Panc1 (cell line): ENCODE measurements at places on chromosomes 2 and 18.

GRCh38 chr2:28399289-28399688 is 6.6 kb downstream of the FOSL2 start:
- no peak for DNase-seq

- DNase-seq = no peak
Measured at GRCh38 chr2:16207611-16208010, 267.3 kb downstream of the MYCN start.

- no peak for DNase-seq
Measured at GRCh38 chr2:203787979-203788378, 79.6 kb upstream of the CTLA4 start.

DNA sequence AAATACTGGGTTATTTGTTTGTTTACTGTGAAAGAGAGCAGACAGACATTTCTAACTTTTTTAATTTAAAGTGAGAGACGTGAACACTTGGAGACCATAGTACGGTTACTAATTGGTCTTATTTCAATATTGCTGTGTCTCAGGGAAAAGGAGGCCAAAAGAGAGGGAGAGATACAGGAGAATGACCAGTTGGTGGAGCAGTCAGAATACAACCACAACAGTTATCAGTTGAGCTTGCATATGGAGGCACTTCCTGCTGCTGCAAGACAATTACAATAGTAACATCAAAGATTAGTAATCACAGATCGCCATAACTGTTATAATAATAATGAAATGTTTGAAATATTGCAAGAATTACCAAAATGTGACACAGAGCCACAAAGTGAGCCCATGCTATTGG is 58.2 kb downstream of the TWSG1 start:
- no peak for DNase-seq

DNA sequence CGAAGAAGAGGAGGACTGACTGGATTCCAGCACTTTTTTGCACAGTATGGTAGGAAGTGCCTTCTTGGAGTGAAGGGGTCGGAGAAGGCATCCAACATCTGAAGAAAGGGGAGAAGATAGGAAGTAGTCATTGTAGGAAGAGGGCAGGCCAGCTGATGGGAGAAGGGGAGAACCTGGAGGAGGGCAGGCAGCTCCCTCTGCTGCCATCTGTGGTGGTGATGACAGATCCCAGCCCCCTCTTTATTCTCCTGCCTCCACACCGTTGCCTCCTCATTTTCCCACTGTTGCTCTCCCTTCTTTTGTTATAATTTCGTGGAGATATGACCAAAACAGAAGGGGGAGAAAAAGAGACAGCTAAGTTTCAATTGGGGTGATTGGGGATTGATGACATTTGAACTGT is 2.9 kb upstream of the SCYGR2 start:
- no peak for DNase-seq

DNA sequence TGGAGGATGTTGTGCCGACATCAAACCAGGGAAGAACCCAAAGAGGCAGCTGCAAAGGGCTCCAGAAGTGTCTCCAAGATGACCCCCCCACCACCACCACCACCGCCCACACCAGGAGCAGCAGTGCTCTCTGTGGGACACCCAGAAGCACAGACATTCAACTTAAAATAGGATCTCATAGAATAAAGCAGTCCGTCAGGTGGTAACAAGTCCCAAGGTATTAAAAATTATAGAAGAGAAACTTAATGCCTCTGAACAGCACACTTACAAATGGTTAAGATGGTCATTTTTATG is 155.5 kb upstream of the ID2 start:
- no peak for DNase-seq

- peak; percentile 43 for DNase-seq
Measured at GRCh38 chr2:18987592-18988073, 370.8 kb downstream of the OSR1 start.

- no peak for DNase-seq
Measured at GRCh38 chr2:41027095-41027494, 575.2 kb upstream of the SLC8A1 start.

GRCh38 chr18:13502585-13502984 is 223.8 kb downstream of the FAM210A start:
- no peak for DNase-seq

GRCh38 chr18:61595615-61596251 is 262.5 kb downstream of the CDH20 start:
- no peak for DNase-seq

DNA sequence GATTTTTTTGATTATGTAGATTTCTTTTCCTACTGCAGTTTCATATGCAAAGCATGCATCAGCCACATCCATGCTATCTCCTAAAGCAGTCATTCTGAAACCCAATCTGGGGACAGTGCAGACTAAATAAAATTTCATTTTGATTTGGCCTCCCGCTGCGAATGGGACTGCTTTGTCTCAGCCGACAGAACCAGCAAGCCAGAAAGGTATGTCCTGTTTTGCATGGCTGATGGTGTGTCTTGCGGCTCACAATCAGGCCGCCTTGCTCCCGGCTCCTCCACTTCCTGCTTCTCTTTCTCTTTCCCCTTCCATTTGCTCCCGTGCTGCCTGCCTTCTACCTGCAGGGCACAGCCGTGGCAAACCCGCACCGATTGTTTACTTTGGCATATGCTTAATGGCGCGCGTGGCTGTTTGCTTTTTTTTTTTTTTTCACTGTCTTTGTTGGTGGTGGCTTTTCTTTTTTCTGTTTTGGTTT is 419.6 kb upstream of the POU3F3 start:
- DNase-seq = no peak

GRCh38 chr18:57890266-57890665 is 87.2 kb upstream of the ATP8B1 start:
- no peak for DNase-seq

- DNase-seq = no peak
Measured at GRCh38 chr2:28366496-28367282, 26.0 kb upstream of the FOSL2 start.

DNA sequence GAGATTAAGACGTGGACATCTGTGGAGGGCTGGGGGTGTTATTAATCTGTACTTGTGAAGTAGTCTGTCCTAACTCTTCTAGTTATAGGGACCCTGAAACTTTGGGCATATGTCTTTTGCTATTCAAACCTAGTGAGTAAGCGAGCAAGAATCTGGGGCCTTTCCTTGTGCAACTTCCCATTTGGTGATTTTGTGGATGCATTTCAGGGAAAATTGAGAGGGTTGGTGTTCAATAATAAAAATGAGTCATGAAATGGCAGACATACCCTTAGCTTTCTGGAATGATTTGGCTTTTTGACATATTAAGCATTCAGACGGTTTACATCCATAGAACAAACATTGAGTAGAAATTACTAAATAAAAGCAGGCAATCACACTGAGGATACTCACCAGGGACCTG is 17.0 kb downstream of the COL4A4 start:
- no peak for DNase-seq

DNA sequence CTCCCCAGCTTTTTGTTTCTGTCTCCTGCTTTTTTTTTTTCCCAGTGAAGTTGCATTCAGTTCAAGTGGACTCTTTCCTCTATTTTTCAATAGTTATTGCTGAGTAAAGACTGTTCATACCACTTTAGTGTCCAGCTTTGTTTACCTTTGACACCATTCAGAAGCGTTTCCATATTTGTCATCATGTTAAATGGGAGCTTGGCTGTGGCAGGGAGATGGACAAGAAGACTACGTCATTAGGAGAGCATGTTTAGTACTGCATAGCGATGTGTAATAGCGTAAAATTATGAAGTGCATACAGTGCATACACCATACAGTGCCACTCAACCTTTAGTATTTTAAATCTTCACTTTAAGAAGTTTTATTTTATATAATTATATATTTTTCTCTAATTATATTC is 655.9 kb downstream of the DCC start:
- no peak for DNase-seq

DNA sequence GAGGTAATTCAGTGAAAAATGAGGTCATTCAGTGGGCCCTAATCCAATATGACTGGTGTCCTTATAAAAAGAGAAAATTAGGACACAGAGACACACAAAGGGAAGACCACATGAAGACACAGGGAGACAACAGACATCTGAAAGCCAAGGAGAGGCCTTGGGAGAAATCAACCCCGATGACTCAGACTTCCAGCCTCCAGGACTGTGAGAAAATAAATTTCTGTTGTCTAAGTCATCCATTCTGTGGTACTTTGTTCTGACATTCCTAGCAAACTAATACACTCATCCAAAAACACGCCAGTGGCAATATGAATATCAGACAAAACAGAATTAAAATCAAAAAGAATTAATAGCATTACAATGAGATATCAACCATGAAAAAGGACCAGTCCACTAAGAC is 303.7 kb downstream of the SS18 start:
- no peak for DNase-seq
